ENCODE measurements at places on chromosomes 1 and 21. TPM values are rescaled to one million over a fixed set of nuclear protein-coding genes. Genes with fewer than 3 reads are reported as not detected.
A peak's percentile ranks its signal among the peaks of the same experiment; 100 is the strongest.

- ATAC-seq, result no peak
These were observed 179.6 kb downstream of the LMO4 start for GRCh38 chr1:87508247-87508787.

- ATAC-seq, result no peak
These were observed 43.0 kb downstream of the UBE4B start for GRCh38 chr1:10075732-10076131.

DNA sequence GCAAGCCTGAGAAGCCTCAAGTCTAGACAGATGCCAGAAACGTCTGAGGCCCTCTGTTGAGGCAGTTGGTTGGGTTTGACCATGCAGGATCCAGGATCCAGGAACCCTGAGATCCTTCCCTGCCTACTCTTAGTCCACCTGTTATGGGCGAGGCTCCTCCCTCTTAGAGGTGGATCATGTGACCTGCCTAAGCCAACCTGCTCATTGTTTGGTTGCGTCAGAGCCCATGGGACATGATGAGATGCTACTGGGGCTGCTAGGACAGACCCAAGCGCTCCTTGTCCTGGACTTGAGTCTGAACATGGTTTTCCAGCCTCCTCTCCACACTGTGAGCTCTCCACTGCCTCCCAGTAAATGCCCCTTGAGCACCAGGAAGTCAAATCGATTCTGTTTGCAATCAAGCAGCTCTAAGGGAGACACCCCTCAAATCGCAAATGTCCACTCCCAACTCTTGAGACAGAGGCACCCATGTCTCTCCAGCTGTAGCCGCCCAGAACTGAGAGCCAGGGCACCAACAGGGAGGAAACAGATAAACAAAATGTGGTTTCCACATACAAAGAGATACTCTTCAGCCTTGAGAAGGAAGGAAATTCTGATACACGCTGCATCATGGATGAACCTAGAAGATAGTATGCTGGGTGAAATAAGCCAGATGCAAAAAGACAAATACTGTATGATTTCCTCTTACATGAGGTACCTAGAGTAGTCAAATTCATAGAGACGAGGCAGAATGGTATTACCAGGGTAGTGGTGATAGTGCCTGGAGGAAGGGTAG, 31.7 kb upstream of the WNT4 start:
- ATAC-seq, result no peak

GRCh38 chr1:115705085-115705951, 63.2 kb downstream of the CASQ2 start:
- peak; percentile 81 for ATAC-seq

GNL2 gene
- total RNA-seq, result 28.6 TPM

SELL gene
- 1.0 TPM for total RNA-seq

Measured in esophagus mucosa (tissue), 1 donor.